ENCODE measurements at places on chromosomes 5 and 9.

GRCh38 chr5:129541648-129542251, 81.7 kb downstream of the ADAMTS19 start:
- DNase-seq, result no peak

DNA sequence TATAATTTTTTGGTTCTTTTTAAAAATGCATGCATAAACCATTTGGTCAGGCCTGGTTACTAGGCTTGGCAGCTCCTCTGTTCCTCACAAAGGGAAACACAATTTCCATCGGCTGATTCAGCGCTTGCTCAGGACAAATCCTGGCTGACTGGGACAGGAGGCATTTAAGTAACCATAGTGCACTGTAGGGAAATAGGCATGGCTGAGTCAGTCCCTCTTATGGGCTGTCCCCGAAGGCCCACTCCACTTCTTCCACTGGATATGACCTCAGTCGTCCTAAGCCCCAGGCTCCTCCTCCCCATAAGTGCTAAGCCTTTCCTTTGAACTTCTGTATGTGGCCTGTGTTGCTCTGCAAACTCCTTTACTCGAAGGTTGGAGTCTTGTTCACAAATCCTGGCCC, 71.2 kb upstream of the GLIS3 start:
- no peak for DNase-seq

DNA sequence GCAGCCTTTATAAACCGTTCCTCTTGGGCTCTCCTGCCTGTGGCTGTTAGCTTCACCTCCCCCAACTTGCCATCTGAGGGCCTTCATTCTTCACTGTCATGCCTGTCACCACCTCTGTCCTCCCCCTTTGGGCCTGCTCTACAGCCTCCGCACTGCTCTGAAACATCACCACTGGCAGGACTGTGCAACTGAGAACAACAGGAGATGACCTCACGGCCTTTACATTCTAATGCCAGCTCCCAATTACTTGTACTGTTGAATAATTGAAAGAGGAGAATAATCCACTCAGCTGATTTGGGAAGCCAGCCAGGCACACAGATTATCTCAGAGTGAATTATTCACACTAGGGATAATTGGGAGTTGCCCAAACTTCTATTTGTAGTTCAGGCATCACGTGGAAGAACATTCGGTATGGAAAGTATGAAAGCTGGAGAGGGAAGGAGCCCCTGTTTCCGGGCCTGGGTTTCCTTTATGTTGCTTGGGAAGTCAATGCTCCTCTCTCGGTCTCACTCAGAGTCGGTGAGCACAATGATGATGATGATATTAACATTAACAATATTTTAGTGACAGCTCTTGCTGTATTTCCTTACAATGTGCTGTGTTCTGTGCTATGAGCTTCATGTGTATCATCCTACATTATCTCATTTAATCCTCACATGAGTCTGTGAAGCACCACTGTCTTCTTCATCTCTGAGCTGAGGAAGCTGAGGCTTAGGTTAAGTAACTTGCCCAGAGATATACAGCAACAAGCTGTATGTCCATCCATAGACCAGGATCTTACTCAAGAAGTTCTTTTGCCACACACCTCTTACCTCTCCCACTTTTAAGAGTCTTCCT, 99.3 kb upstream of the LRRTM2 start:
- no peak for DNase-seq

DNA sequence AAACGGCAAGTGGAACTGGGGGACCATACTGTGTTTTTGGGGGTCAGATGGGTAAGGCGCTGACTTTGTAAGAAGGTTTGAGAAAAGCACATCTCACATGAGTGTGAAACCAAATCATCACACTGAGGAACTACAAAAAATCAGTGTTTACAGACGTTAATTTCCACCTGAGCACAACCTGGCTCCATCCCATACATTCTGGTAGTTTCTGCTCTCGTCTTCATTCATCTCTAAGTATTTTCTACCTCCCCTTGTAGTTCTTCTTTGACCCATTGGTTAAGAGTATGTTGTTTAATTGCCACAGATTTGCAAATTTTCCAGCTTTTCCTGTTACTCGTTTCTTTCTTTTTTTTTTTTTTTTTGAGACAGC, 8.9 kb upstream of the DPP7 start:
- DNase-seq, result no peak

- no peak for DNase-seq
Measured at GRCh38 chr5:119313658-119314605, 41.9 kb upstream of the TNFAIP8 start.

- no peak for DNase-seq
Measured at GRCh38 chr5:156815988-156816599, 34.0 kb upstream of the PPP1R2B start.

DNA sequence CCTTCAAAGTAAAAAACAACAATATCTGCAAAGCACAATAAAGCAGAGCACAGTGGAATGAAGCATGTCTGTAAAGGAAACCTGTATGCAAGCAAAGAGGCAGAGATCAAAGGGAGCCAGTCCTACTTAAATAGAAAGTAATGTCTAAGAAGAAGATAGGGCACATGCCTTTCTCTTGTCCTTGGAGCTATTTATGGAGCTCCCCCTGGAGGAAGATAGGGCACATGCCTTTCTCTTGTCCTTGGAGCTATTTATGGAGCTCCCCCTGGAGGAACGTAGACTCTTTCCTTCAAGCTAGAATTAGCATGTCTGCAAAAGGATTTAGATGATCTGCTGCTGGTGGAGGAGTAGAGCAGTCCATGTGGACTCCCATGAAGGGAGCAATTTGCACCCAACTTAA, 168.1 kb upstream of the RASEF start:
- DNase-seq, result no peak

DNA sequence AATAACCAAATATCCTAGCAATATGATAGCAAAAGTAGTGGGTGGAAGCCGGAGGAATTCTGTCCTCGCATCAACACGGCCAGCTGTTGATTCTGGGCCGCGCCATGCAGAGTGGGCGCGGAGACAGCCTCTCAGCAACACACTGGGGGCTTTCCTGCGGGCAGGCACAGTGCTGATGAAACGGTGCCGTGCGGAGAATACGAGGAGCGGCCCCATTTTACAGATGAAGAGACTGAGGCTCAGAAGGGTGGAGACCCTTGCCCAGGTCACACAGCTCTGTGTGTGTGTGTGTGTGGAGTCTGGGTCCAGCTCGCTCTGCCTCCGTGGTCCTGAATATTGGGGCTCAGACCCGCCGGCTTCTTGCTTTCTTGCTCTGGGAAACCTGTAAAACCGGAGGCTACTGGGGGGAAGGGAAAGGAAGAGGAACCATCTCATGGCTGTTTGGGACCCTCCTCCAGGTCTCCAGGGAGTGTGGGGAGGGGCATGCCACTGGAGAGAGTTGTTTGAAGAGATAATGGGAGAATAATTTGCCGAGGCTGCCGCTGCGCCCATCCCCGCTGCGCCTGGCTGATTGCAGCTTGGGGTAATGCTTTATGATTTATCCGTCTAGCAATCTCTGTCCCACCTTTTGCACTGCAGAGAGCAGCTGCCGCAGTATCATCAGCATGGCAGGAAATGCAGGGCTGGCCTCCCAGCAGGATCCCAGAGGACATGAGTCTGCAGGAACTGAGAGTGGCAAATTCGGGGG, 36.6 kb downstream of the NCS1 start:
- DNase-seq, result no peak

DNA sequence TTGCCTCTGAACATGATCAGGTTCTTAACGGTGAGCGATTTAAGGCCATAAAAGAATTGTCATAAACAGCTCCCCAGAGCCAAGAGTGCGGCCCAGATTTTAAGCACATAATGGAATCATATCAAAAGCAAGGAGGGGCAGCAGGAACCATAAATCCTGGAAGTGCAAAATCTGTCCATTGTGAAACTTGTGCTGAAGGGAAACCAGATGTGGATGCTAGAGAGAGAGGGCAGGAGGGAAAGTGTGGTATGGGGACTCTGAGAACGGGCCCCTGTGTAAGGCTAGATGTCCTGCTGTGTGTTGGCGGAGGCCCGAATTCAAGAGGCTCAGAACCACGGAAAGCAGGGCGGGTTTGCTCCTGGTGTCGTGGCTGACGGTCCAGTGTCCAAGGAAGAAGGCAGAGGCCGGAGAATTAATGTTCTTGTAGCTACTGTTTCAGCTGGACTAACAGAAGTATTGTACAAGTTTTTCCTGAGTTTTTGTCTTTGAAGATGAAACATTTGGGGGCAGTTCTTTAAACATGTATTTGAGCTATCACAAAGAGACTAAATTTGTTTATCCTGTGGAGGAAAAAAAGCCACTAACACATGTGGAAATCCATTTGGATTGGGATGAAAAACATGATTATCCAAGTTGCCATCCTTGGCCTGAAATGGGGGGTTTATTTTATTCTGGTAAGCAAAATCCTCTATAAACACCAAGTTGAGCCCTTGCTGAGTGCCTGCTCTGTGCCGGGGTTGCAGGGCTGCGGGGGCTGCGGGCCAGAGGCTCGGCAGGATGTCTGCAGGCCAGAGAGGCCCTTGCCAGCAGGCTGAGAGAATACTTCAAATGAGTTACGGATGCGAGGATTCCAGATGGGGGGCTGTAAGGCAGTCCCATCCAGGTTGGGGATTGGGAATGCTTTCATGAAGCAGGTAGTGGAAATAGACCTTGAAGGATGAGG, 9.2 kb upstream of the CXCL14 start:
- no peak for DNase-seq

- no peak for DNase-seq
Measured at GRCh38 chr5:110475529-110475928, 250.9 kb downstream of the TMEM232 start.

- DNase-seq, result no peak
Measured at GRCh38 chr9:12464400-12464799, 228.8 kb upstream of the TYRP1 start.

GRCh38 chr5:17436761-17437221, 61.2 kb upstream of the TAF11L2 start:
- DNase-seq, result no peak

DNA sequence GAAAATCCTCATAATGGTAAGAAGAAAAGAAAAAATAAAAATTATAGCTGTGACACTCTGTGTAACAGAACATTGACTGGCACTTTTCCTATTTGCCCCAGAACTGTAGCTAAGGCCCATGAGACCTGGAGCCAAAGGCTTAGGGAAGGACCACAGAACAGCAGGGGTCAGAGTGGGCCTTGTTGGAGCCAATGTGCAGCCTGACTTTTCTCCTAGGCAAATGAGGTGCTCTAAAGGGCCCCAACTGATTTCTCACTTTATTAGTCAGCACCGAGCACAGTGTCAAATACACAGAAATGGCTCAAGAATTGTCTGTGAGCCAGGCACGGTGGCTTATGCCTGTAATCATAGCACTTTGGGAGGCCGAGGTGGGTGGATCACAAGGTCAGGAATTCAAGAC, 4.0 kb upstream of the MEGF9 start:
- DNase-seq, result no peak

- no peak for DNase-seq
Measured at GRCh38 chr9:37046683-37047082, 12.6 kb upstream of the PAX5 start.

DNA sequence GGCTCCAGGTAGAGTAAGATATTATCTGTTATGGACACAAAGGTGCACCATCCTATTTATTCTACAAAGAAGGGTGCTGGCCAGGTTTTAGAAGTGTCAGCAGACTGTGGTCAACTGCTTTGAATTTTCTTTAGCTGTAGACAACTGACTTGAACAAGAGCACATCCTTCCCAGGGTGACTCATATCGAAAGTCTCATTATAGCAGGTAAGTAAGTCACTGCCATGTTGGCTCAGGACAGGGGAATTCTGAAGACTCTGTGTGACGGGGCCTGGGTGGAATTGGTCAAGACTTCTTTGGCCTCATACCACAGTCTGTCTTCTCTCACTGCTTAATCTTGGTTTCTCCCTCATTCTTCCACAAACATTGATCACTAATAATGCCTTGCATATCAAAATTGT, 214.5 kb upstream of the CDH9 start:
- no peak for DNase-seq

DNA sequence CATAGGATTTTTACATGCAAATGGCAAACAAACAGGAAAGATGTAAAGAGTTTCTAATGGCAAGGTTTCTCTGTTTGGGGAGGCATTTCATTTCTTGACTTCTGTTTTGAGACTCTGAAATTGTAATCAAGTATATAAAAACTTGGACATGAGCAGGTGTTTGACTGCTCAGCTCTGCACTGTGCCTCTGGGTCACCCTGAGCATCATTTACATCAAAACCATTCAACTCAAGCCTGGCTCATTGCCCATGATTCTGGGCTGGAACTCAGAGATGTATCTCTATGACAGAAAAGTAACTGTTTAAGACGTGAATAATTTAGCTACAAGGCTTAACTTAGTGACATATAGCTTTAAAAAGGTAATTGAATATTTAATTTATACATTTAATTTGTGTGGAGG, 1402.4 kb upstream of the NUDT12 start:
- no peak for DNase-seq

DNA sequence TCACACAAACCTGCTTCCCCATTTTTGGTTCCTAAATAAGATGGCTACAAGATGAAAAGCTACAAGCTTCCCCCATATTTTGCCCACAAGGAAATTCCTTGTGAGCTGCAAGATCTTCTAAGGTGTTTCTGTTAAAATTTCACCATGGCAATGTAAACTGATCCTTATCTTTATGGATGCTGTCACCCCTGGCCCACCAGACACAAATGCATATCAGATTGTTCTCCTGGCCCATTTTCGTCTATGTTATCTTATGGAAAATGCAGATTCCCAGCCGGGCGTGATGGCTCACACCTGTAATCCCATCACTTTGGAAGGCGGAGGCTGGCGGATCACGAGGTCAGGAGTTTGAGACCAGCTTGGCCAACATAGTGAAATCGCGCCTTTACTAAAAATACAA, 65.1 kb upstream of the IL6ST start:
- DNase-seq, result no peak

- no peak for DNase-seq
Measured at GRCh38 chr5:170644501-170644900, 139.0 kb upstream of the GABRP start.

GRCh38 chr5:54388409-54388808, 67.1 kb upstream of the HSPB3 start:
- DNase-seq, result no peak

DNA sequence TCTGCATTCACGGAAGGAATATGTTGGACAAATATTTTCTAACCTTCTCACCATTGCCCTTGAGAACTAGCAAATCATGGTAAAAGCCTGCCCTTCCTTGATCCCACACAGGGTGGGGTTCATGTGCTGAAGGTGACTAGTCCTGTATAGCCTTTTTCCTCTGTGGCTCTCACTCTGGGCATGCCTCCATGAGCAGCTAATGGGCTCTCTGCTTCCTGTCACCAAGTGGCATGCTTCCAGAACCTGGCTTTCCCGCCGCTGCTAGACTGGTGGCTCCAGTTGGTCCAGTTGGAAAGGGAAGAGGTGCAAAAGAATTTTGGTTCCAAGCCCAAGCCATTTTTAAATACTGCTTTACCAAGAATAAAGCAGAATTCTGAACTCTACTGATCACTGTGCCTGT, 35.5 kb downstream of the FBXO10 start:
- DNase-seq, result no peak

GRCh38 chr5:16616536-16617273, at the start of gene RETREG1:
Gene RETREG1 (minus strand): TSS chr5:16616997. CDS start chr5:16616971, 26 bp downstream.
- DNase-seq, result peak; percentile 70

Measured in T-helper 2 cell (primary cell).